PC-9 (cell line): ENCODE measurements at places on chromosomes 12 and 14. TPM values are rescaled to one million over a fixed set of nuclear protein-coding genes. Genes with fewer than 3 reads are reported as not detected.

DNA sequence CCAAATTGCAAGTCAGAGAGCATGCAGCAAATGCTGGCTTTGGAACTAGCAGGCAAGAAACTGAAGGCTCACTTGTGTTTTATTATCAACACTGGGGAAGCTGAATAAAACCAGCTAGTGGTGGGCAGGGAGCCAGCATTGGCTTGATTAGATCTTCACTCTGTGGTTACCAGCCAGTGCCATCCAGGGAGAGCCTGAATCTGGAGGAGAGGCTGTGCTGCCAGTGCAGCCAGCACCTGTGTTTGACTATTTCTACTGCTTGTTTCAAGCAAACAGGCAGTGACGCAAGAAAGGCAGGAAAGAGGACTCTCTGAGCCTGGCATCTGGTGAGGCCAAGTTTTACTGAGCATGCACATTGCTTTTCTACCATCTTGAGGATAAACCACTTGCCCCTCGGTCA is 247.0 kb downstream of the PHLDA1 start:
- H3K27me3 ChIP-seq: no peaks in the 10 kb centered on the region
- H3K4me1 ChIP-seq: peaks cover 40% of the 10 kb centered on the region
- no peak overlapping the region for H3K4me3 ChIP-seq
- peak; percentile 84 for DNase-seq

GRCh38 chr12:115423546-115423987 is 739.6 kb upstream of the TBX3 start:
- H3K27me3 ChIP-seq: no peaks in the 10 kb centered on the region
- no peaks in the 10 kb centered on the region for H3K4me1 ChIP-seq
- H3K27ac ChIP-seq: no peak overlapping the region
- no peak overlapping the region for H3K4me3 ChIP-seq
- DNase-seq: no peak

Gene SPTLC2
- 68.4 and 81.7 TPM in 2 replicates for total RNA-seq

Gene PPP1R3E
- total RNA-seq: 8.1 and 9.5 TPM in 2 replicates
